Forelimb muscle (tissue), 1 donor: ENCODE measurements at places on chromosomes 1 and 21. TPM values are rescaled to one million over a fixed set of nuclear protein-coding genes. Genes with fewer than 3 reads are reported as not detected.

Gene FMN2
- 0.52 TPM for polyA plus RNA-seq

Gene CCDC27
- 0.19 TPM for polyA plus RNA-seq

Gene NBL1
- polyA plus RNA-seq = 28.2 TPM

Gene RGS16
- 5.5 TPM for polyA plus RNA-seq

GRCh38 chr1:67460676-67461500 is 30.7 kb upstream of the SERBP1 start:
- no peak for DNase-seq

DNA sequence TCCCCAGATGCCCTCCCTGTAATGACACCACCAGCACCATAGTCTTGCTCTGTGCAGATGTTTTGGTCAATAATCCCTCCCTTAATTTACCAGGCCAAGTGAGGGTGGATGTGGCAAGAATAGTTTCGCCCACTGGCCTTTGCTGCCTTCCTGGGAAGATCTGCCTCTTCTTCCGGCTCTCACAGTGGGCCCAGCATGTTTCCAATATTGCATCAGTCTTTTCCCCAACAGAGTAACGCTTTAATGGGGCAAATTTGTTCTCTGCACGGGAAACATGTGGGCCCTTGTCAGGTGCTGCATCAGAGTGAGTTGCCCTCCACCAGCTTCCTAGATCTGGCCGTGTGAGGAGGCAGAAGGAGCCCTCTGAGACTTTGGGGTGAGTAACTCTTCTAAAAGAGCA is 12.0 kb upstream of the ALX3 start:
- no peak for DNase-seq

GRCh38 chr1:17979815-17980214 is 127.8 kb upstream of the IGSF21 start:
- no peak for DNase-seq

GRCh38 chr1:206649261-206649921 is 14.1 kb downstream of the DYRK3 start:
- DNase-seq = no peak

GRCh38 chr1:202155478-202156021 is 4.9 kb downstream of the PTPN7 start:
- DNase-seq = no peak

- DNase-seq = no peak
Measured at GRCh38 chr21:27086630-27087029, 119.7 kb upstream of the ADAMTS5 start.

DNA sequence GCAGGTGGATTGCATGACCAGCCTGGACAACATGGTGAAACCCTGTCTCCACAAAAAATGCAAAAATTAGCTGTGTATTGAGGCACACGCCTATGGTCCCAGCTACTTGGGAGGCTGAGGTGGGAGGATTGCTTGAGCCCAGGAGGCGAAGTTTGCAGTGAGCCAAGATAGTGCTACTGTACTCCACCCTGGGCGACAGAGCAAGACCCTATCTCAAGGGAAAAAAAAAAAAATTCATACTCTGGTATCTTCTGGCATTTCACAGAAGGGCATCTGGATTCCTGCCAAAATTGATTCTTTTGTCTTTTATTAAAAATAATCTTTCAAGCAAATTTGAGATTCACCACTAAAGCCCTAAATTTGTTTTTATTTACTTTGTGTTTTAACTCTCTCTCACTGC is 19.2 kb downstream of the CLIC4 start:
- DNase-seq = no peak

- no peak for DNase-seq
Measured at GRCh38 chr1:10716840-10717239, 79.6 kb downstream of the CASZ1 start.

DNA sequence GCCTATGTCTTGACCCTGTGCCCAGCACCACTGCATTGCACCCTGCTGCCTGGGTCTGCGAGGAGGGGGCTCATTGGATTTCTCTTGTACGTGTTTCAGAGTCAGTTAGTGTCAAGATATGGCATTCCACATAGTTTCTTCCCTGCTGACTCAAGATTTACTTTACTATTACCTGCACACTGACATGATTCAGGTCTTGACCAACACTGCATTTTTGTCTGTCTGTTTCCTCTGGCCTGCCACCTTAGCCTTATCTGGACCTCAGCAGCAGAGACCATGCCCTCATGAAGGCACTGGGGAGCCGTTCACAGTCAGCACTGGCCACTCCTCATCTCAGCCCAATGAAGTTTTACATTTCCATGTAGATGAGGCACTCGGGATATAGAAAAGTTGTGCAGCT is 155.4 kb downstream of the DHRS3 start:
- no peak for DNase-seq

DNA sequence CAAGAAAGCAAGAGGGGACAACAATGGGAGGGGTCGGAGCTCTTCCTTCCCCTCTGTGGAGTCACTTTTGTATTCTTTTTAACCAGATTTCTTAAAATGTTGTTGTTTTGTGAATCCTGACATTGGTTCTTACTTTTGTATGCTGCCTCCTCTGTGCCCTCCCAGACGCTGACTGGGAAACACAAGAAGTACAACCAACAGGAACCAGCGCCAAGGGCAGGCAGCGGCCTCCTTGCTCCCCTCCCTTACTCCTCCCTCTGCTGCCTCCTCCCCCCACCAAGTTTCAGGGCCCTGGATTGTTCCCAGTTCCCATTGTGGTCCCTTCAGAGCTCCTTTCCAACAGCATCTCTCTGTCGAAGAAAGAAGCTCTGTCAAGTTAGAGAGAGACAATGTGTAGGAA is 111.1 kb downstream of the BRINP2 start:
- DNase-seq = no peak

- DNase-seq = no peak
Measured at GRCh38 chr1:158248771-158249170, 5.5 kb upstream of the CD1A start.

- DNase-seq = no peak
Measured at GRCh38 chr21:26508903-26509302, 64.2 kb downstream of the CYYR1 start.

- DNase-seq = no peak
Measured at GRCh38 chr21:44748621-44749020, 37.2 kb upstream of the TSPEAR start.

DNA sequence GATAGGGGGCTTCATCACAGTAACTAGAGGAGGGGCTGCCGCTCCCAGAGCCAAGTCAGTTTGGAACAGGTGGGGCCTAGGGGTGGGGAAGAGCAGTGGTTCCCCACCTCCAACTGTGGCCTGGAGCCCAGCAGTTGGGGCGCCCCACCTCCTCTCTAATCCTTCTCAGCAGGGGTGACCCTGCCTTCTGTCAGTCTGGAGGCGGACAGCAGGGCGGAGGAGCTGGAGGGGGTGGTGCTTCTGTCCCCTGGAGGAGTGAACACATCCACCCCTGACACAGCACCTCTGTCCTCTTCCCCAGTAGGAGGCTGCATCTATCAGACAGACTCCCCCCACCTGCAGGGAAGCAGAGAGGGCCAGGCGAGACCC is 73.8 kb downstream of the MRPL37 start:
- DNase-seq = no peak

GRCh38 chr1:100810360-100810759 is 84.3 kb downstream of the EXTL2 start:
- DNase-seq = no peak

- DNase-seq = no peak
Measured at GRCh38 chr1:8721679-8722324, 95.6 kb downstream of the RERE start.

DNA sequence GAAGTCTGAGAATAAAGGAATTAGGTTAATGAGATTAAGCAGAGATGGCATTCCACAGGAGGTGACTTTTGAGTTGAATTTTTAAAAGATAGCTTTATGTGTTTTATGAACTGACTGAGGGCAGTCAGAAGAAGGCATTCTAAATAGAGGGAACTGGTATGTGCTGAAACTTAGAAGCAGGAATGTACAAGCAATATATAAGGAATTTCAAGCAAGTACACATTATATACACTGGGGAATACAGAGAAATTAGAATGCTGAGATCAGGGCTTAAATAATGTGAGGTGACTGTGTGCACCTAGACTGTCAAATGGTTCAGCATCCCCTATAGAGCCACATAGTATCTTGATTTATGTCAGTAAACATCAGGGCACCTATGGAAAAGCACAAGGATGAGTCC is 19.3 kb downstream of the WNT2B start:
- no peak for DNase-seq
